ENCODE measurements at places on chromosomes 12 and 14.

GRCh38 chr12:20602641-20603391 lies 92.3 kb upstream of the SLCO1C1 start:
- no peak for DNase-seq

DNA sequence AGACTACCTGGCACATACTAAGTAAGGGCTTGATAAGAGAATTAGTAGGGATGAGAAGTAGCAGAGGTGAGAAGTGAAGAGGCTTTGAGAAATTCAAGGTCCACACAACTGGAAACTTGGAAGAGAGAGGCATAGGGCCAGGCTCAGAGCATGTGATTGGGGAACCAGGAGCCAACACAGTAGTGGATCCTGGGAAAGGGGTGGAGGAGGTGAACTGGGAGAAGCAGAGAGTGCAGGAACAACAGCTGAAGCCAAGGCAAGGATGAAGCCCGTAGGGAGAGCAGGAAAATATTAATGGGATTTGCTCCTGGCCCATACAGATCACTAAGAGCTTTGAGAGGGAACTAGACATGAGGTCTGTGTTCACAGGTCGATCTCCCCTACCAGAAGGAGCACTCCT lies 1.4 kb upstream of the ITGB7 start:
- DNase-seq = no peak

GRCh38 chr12:91001306-91001705 lies 3.5 kb downstream of the EPYC start:
- DNase-seq = no peak

DNA sequence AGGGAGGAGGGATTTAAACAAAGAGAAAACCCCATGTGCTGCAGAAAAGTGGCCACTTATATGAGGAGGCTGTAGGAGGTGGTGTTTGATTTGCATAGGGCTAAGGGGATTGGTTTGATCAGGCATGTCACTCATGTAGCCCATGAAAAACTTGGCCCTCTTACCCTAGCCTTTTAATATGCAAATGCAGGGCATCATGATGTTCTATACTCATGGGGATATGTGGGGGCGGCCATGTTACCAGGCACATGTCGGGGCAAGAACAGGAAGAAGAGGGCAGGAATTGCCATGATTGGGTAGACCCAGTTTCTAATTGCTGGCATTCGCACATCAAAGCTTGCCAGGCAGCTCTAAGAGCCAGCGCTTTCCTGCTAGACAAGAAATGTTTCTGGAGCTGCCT lies 28.8 kb downstream of the KLRK1 start:
- no peak for DNase-seq

- DNase-seq = no peak
Measured at GRCh38 chr14:79698298-79698711, 513.0 kb downstream of the DIO2 start.

- no peak for DNase-seq
Measured at GRCh38 chr12:41058266-41058665, 129.9 kb upstream of the PDZRN4 start.

DNA sequence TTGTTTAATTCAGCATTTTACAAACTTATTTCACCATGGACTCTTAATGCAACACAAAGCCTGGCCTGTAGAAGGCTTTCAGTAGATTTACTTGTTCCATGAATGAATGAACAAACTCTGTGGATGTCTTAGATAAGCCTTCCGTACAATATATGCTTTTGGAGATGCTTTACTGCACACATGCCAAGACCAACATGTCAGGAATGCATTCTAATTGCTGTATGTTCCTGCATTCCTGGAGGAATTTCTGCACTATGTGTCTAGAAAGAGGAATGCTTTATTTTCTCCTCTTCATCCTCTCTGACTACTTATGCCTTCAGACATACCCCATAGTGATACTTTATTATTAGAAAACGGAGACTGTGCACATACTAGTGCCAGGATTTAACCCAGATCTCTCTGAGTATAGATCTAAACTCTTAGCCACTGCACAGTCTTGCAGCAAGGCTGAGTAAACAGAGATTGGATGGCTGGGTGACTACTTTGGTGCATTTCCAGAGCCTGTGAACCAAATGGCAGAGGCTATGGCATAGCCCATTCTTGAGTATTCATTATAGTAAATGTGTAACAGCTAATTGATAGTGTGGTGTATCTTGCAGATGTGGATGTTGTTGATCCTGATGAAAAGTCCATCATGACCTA lies 108.2 kb downstream of the SYNE2 start:
- no peak for DNase-seq

GRCh38 chr12:6369916-6370575 lies 5.3 kb downstream of the SCNN1A start:
- DNase-seq = no peak

- no peak for DNase-seq
Measured at GRCh38 chr12:46963977-46964971, 115.1 kb upstream of the PCED1B start.

DNA sequence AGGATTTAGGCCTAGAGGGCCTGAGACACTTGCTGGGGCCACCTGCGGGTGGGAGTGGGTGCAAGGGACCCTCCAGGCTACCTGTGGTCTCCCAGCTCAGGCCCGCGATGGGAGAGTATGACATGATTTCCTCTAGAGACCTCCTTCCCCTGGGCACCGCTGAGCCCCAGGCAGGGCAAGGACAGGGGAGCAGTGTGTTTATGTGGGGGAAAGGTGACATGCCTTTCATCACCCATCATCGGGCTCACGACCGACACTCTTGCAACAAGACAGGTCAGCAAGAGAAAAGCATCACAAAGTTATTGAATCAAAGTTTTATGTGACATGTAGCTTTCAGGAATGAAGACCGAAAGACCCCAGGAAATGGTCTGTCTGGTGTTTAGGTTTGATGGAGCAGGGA lies 19.9 kb downstream of the SH2B3 start:
- no peak for DNase-seq

- no peak for DNase-seq
Measured at GRCh38 chr12:112868459-112869041, 38.2 kb upstream of the OAS1 start.

GRCh38 chr12:8722286-8722800 lies 24.6 kb downstream of the RIMKLB start:
- no peak for DNase-seq

DNA sequence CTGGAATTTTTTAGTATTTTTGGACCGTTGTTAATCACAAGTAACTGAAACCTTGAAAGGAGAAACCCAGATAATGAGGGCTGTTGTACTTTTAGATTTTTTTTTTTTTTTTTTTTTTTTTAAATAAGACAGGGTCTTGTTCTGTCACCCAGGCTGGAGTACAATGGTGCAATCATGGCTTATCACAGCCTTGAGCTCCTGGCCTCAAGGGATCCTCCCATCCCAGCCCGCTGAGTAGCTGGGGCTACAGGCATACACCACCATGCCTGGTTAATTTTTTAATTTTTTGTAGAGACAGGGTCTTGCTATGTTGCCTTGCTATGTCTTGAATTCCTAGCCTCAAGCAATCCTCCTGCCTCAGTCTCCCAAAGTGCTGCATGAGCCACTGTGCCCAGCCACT lies 211.6 kb downstream of the SYNE2 start:
- DNase-seq = no peak

DNA sequence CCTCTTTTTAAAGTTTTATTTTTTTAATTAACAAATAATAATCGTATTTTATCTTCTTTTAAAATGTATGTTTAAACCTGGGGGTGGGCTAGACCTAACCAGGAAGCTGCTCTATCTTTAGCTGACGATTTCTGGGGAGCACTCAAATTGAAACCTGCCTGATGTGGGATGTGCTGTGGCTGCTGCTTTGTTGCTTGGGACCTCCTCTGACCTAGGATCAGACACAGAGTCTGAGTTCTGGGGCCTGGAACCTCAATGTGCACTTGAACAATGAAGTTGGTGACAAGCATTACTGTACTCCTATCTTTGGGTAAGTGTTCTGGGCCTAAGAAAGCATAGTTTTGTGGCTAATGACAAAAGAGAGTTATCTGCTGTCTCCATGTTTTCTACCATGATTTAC lies 386.7 kb downstream of the DAD1 start:
- DNase-seq = peak; percentile 15

- no peak for DNase-seq
Measured at GRCh38 chr14:96585672-96586013, 83.5 kb downstream of the PAPOLA start.

DNA sequence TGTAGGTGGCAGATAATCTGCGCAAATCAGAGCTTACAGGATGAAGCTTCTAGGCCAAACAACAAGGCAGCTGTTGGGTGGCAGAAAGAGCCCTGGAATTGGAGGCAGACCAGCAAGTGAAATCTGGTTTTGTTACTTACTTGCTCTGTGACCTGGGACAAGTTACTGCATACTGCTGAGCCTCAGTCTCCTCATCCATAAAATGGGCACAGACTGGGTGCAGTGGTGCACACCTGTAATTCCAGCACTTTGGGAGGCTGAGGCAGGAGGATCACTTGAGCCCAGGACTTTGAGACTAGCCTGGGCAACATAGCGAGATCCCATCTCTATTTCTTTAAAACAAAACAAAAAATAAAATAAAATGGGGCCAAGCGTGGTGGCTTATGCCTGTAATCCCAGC lies 31.4 kb upstream of the COX6A1 start:
- DNase-seq = no peak

DNA sequence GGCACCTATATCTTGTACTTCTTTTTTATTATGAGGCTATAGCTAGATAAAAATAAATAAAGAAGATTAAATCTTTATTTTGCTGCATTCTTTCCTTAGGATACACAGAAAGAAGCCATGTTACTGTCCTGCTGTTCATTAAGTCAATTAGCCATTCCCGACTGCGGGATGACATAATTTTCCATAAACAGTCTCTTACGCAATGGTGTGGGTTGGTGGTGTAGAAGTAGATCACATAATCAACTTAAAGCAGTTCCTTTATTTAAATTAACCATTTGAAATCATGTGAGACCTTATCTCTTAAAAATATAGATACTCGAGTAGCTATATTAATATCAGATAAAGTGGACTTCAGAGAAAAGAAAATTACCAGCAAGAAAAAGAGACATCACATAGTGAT lies 40.2 kb downstream of the TAOK3 start:
- DNase-seq = no peak

DNA sequence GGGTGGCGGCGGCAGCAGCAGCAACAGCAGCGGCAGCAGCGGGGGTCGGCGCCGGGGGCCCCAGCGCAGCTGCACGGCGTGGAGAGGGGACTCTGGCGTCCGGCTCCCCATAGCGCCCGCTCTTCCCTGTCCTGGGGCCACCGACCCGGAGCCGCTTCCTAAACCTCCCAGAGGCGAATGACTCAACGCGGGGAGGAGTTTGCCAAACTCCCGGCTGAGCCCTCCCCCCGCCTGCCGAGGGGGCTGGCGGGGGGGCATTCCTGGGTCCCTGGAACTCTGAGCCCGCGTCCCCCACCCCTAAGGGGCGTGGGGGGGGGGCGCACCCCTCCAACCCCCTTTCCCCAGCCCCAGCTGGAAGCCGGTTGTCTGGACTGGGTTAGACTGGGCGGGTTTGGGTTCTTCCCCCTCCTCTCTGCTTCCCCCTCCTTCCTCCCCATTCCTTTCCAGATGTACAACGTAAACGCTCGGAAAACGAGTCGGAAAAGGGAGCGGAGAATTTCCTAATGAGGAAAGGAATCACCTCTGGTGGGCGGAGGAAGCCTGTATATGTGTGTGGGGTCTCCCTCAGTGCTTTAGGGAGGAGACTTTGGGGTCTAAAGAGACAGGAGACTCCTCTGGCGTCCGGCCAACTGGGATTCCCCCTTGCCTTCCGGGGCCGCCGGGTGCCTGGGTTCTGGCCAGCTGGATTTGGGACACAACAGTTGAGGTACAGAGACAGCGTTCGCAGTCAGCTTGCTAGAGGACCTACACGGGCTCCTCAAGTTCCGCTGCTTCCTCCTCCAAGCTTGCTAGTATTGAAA lies at the start of gene ITGA5:
Gene ITGA5 (minus strand): TSS at position 179 of the 800 bp plus-strand sequence. CDS start 68 bp downstream, at position 111.
- DNase-seq = peak; percentile 47

- DNase-seq = no peak
Measured at GRCh38 chr12:113676117-113676516, 204.4 kb upstream of the LHX5 start.

- no peak for DNase-seq
Measured at GRCh38 chr14:57526942-57527341, 33.3 kb upstream of the CCDC198 start.

GRCh38 chr12:115972241-115972640 lies 305.3 kb downstream of the MED13L start:
- DNase-seq = no peak

GRCh38 chr12:121003650-121004049 lies 12.6 kb downstream of the C12orf43 start:
- DNase-seq = no peak

GRCh38 chr14:79573486-79573885 lies 637.8 kb downstream of the DIO2 start:
- DNase-seq = no peak

DNA sequence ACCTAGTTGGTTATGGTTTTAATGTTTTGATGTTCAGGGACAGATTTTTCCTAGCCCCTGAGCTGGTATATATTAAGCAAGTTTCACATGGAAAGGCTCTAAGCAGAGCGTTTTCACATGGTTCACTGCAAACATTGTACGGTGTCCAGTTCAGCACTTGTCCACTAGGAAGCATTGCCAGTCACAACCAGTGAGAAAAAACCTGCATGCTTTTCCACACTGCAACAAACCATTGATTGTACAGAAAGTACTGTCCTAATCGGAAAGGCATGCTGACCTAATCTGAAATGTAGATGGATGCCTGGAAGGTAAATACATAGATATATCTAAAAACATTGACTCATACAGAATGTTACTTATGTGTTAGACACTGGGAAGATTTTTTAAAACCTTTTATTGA lies 25.0 kb upstream of the NPAS3 start:
- no peak for DNase-seq

DNA sequence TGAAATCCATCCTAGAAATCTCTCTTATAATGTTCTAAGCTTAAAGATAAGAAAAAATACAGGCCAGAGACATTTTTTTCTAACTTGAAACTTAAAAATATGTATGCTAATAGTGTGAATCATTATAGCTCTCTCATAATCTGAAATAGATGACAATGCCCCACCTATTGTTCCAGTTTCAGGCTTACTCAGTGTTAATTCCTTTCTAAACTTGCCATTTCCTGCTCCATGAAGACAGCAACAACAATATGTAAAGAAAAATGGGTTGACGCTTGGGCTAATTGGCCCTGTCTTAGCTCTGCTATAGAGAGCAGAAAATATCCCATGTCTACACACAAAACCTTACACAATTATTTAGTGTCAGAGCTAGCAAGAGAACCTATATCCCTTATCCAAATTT lies 37.1 kb downstream of the LMO3 start:
- no peak for DNase-seq

GRCh38 chr14:68791902-68792677 lies 777 bp downstream of the ZFP36L1 start:
- DNase-seq = peak; percentile 58

- no peak for DNase-seq
Measured at GRCh38 chr14:67151082-67151666, 38.1 kb upstream of the GARIN2 start.

DNA sequence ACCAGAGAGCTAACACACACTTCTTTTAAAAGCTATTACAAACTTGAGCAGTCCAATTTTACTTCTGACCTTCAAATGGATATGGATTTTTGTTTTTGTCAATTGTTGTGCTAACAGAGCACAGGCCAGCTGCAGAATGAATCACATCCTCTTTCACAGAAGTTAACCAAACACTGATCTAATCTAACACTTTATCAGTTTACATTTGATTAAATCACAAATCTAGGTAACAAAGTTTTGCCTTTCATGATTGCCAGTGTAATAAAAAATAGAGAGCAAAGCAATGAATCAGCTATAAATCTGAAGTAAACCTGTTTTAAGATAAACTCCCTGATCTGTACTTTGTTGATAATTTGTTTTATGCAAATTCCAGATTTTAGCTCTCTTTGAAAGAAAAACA lies 273.1 kb upstream of the RGS6 start:
- DNase-seq = no peak

- DNase-seq = no peak
Measured at GRCh38 chr12:107033758-107034739, 47.1 kb upstream of the MTERF2 start.

Data from activated CD4-positive, alpha-beta memory T cell treated with anti-CD3 and anti-CD28 coated beads, Interleukin-2, amount 10 ng/mL, durations not matched to agents 7 days and 5 days (primary cell).